NCI-H460 (cell line): ENCODE measurements at places on chromosomes 2 and 18. TPM values are rescaled to one million over a fixed set of nuclear protein-coding genes. Genes with fewer than 3 reads are reported as not detected.

DNA sequence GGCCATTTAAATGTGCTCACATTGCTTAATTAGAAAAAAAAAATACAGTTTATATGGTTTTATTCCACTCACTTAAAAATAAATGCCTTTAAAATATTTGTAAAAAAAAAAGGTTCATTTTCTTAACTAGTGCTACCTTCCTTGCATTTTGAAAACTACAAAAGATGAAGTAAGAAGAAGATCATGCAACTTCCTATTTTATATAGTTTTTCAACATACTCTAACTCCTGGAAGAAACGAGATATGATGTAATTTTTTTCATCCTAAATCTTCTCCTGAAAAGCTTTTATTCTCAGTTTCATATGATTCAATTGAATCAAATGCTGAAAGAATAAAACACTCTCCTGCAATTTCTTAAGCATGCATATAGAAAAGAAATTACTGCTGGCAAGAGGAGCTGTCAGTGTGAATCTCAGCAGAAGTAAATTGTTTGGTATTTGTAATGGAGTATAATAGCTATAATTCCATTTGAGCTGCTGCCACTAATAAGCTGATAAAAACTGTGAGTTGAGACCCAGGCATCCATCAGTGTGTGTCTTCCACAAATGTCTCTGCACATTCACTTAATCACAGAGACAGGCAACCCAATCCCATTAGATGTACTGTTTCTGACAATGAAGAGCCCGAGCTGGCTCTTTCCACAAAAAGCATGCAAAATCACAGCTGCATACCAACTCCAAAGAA lies 3.7 kb downstream of the FTCDNL1 start:
- DNase-seq, result no peak

GRCh38 chr2:5985536-5986385 lies 293.6 kb downstream of the SOX11 start:
- no peak for DNase-seq

DNA sequence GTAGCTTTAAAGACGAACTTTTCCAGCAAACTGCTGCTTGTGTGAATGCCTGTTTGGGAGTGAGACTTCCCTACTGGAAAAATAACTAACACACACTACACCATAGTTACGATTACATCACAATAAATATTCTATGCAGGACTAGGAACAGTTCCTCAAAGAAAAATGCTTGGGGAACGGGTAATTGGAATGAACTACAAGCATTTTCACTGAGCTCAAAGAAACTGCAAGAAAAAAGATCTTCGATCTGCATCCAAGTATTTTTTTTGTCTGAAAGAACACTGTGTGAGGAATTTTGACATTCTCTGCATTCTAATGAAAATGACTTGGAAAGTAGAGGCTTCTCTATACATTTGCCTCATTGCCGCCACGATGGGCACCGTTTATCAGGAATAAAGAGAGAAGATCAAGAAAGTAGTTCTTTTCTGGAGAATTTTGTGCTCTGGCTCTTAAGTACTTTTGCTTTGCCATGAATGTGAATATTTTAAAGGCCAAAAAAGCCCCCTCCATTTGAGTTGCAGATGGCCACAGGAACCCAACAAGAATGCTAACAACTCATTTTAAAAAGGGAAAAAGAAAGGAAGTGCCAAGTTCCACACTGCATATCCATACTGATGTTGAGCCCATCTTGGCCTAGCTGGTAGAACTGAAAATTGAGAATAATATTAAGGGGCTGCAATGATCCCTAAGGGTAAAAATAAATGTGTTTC lies 13.6 kb downstream of the LYPD1 start:
- no peak for DNase-seq

GRCh38 chr2:71746946-71747501 lies 293.7 kb downstream of the DYSF start:
- no peak for DNase-seq

DNA sequence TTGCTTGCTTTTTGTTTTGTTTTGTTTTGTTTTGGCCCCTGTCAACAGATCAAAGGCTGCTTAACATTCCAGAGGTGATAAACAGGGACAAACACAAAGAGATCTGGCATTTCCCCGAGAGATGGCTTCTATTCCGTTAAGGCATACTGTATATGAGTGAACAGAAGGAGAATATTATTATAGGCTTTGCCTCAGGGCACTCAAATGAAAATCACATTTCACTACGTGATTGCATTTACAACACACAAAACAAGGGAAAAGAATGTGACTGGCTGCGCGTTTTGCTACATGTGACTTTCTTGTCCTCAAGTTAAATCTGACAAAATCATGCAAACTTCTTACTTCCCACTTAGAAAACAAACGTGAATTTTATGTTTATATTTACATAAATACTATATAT lies 1037.9 kb upstream of the DDX18 start:
- no peak for DNase-seq

DNA sequence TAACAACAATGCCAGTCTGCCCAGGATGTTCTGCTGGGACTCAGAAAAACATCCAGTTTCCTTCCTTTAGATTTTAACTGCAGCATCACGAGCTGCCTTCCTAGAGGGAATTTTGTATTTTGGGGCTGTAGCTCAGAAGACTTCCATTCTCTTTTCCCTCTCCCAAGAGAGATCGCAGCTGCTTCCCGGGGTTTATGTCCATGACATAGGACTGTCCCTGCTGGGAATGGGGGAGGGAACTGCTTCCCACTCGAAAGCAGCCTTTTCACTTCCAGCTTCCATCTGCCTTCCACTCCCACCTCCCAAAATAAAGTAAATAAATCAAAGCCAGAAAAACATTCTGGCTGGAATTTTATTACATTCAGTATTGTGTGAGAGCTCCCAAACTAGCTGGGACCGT lies 52.4 kb downstream of the LIMS1 start:
- DNase-seq, result no peak

- no peak for DNase-seq
Observed at GRCh38 chr2:10260130-10260529, 42.6 kb upstream of the HPCAL1 start.

- DNase-seq, result no peak
Observed at GRCh38 chr2:70005216-70005615, 43.8 kb upstream of the ASPRV1 start.

GRCh38 chr2:12124790-12125189 lies 378.4 kb downstream of the LPIN1 start:
- no peak for DNase-seq

DNA sequence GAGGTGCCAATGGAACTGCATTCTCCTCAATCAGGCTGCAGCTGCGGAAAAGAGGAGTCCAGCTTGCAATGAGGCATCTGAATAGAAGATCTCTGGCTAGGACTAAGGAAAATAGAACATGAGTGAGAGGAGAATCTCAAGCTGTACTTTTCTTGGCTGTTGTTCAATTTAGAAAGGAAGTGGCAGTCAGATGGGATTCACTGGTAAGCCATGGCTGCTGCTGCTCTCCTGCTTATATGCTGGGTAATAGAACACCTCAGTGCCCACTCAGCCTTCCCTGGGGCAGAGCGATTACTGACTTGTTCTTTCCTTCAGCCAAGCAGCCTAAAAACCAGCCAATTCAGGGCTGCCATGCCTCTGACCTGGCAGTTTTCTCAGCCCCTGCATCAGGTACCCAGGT lies 17.6 kb upstream of the CHST9 start:
- DNase-seq, result no peak

- DNase-seq, result no peak
Observed at GRCh38 chr18:3610813-3611212, 160.8 kb downstream of the TGIF1 start.

DNA sequence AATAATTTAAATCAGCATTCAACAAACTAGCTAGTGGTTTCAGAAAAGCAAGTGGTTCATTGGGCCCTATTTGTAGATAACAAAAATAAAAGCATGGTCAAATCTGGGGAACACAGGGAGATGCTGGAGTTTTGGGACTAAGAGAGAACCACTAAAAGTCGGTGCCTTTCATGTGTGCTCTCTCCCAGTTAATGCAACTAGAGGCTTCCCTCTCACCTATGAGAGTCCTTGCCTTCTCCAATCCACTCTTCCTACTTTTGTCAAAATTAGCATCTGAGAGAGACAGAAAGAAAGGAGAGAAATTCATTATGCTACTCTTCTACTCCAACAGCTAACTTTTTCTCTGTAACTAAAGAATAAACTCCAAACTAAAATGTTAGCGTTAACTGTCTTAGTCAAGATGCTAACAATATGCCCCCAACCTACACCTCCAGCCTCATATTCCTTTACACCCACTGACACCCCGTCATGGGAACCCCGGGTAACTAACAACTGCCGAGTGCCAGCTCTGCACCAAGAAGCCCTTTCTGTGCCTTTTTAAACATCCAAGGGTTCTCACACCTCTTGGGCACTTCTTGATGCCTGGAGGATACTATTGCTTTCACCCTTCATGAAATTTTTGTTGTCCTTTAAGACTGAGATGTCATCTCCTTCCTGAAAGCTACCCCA lies 133.4 kb downstream of the RBMS1 start:
- DNase-seq, result no peak

GRCh38 chr18:68642003-68642402 lies 72.9 kb downstream of the TMX3 start:
- DNase-seq, result no peak

DNA sequence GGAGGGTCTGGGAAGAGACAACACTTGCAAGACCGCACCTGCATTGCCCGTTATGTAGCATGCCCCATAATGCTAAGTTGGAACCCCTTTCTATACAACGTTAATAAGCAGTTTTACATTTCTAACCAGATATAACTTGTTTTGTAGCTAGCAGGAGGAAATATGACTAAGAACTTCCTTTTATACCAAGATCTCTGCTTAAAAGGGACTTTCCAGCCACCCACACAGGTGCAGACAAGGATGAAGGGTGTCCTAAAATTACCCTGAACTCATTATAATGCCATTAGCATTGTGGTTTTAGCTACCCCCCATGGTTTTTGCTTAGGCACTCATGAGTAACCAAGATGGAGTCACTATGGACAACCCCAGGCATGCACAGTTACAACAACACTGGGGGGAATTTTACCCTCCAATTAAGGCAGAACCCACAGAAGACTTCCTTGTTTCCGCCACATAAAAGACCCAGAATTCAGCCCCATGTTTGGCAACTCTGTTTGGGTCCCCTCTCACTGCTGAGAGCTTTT lies 362.8 kb downstream of the CBLN2 start:
- no peak for DNase-seq

DNA sequence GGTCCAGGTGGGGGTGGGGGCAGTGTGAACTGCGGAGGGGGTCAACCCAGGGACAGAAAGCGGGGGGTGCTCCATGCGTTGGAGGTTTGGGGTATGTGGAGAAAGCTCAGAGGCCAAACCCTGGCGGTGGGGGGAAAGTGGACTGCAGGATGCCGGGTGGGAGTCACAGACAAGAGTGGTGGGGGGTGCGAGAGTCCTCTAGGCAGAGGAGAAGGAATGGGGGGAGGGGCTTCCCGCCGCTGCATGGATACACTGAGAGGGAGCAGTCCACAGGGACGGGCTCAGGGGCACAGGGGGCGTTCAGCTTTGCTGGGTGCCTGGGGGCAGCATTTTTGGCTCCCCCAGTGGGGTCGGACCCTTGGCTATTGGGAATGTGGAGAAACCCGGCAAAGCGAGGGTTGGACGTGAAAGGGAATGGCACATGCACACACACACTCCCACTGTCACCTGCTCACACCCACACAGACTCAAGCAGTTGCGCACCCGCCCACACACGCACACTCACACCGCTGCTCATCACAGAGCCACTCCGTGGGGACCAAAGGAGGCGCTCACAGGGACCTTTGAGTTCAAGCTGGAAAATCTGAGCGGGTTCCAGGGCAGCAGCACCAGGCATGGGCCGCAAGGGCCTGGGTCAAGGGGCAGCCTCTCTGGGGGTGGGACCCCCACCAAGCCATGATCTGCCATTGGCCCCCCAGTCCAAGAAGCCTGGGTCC lies 7.7 kb downstream of the GBX2 start:
- DNase-seq, result no peak

DNA sequence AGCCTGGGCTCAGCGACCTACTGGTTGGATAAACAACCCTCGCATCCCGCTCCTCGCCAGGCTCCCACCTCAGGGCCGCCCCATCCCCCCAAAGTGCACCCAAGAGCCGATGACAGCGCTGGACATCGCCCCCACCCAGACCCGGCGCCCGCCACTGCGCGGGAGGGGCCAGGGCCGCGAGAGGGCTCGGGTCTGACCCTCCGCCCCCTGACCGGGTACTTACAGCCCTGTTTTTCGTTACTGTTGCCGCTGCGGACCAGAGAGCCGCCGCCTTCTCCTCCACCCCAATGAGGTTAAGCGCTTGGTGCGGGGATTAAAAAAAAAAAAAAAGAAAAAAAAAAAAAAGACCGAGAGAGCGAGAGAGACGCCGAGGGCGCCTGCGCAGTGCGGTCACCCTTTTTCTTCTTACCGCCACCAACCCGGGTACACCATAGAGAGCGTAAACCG lies at the start of gene CLASP1:
TSS of gene CLASP1 (minus strand) at position 314 of the 447 bp plus-strand sequence. CDS start 43,567 bp downstream, outside the sequence.
- no peak for DNase-seq

- peak; percentile 45 for DNase-seq
Observed at GRCh38 chr2:157497638-157498314, 53.9 kb upstream of the CYTIP start.

DNA sequence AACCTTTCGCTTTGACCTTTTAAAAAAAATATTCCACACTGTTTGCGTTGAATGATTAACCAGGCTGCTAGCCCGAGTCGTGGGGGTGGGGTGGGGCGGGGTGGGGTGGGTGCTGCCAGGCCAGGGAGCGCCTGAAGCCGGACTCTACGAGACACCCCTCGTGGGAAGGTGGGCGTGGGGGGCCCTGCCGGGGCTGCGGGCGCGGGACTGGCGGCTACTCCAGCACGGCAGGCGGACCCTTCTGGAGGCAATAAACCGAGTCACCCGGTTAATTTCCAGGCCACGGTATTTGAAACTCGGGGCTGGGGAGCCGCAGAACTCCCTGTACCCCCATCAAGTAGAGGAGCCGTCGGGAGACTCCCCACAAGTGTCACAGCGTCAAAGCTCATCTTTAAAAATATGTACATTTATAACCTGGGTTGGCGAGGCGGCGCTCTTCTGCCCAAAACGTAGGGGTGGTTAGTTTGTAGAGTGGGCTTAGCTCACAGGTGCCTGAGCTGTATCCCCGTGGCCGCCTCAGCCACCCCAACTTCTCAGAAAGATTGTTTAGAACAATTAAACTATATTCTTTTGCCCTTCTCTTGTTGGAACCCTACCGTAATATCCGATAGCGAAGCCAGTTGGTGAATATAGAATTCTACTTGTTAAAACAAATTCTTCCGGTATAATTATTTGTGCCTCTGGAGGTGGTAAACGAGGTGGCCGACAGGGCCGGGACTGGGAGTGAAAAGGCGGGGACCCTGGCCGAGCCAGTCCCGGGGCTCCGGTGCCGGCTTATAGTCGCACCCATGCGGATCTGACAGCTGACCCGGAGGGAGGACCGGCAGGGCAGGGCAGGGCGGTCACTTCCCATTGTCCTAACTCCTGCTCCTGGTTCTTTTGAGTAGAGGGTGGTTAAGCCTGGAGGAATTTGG lies 1.4 kb downstream of the B3GNT2 start:
- no peak for DNase-seq

GRCh38 chr18:13366131-13366530 lies 147.6 kb downstream of the LDLRAD4 start:
- DNase-seq, result no peak

- no peak for DNase-seq
Observed at GRCh38 chr2:148721520-148721931, 77.0 kb downstream of the EPC2 start.

EN1 gene
- not detected in 2 replicates for total RNA-seq

AOX1 gene
- 10.7 and 15.2 TPM in 2 replicates for total RNA-seq

CMPK2 gene
- total RNA-seq, result 0.17 and 0.40 TPM in 2 replicates

CPLX4 gene
- not detected in 2 replicates for total RNA-seq

CCDC178 gene
- total RNA-seq, result 0.42 TPM in 1 of 2 replicates, not detected in the other

DNAH7 gene
- total RNA-seq, result 0.20 and 0.92 TPM in 2 replicates

RNF181 gene
- total RNA-seq, result 132 TPM in 2 replicates
